Kidney epithelial cell (primary cell): ENCODE measurements at places on chromosomes 5 and 9. TPM values are rescaled to one million over a fixed set of nuclear protein-coding genes. Genes with fewer than 3 reads are reported as not detected.
A peak's percentile ranks its signal among the peaks of the same experiment; 100 is the strongest.

Gene FOXD4
- total RNA-seq: 0.13 and 0.34 TPM in 2 replicates

DNA sequence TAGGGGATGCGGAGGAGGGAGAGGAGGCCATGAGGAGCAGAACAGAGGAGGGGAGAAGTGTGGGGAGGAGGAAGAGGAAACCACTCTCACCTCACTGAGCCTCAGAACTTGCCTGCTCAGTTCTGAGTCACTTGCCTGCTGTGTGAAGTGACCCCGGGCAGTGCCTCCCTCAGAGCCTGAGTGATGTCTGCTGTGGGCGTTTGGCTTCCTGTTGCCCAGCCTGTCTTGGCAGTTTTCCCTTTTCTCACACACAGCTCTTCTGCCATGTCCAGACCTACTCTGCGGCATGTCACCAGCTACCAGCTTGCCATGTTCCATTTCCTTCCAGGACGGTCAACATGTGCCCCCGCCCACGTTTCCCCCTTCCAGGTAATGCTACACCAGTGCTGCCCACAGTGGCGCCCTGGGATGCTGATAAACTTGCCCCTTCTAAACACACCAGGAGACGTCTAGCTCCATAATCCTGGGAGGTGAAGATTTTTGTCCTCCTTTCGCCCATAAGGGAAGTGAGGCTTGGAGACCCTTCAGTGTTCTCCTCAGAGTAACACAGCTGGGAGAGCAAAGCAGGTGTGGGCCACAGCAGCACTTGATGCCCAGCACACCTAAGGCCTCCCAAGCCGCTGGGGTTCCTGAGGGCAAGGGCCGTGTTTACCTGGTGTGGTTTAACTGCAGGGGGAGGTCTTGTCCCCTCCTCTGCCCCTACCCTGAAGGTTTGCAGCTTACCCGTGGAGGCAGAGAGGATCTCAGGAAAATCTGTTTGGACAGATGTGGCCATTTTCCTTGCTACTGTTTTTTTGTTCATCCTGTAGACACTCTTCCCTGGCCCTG is 63.8 kb upstream of the RNF130 start:
- DNase-seq: peak; percentile 52

DNA sequence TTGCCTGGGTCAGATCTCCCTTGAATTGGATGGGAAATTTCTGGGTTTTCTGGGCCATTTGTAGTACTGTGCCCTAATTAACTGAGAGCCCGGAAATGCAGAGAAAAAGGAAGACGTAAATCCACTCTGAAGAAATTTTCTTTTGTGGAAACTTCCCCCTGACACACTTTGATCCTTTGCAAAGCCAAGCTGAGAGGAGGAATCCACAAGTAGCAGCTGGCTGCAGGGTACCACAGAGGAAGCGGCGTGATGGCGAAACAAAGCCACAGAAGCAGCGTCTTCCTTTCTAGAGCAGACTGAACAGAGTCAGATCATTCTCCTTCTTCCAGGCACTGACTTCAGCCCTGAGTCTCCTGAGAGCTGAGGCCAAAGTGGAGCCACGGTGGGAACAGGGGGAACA is 47.1 kb upstream of the ZNF354A start:
- DNase-seq: no peak

GRCh38 chr9:37005517-37006140 is 28.4 kb downstream of the PAX5 start:
- DNase-seq: no peak

DNA sequence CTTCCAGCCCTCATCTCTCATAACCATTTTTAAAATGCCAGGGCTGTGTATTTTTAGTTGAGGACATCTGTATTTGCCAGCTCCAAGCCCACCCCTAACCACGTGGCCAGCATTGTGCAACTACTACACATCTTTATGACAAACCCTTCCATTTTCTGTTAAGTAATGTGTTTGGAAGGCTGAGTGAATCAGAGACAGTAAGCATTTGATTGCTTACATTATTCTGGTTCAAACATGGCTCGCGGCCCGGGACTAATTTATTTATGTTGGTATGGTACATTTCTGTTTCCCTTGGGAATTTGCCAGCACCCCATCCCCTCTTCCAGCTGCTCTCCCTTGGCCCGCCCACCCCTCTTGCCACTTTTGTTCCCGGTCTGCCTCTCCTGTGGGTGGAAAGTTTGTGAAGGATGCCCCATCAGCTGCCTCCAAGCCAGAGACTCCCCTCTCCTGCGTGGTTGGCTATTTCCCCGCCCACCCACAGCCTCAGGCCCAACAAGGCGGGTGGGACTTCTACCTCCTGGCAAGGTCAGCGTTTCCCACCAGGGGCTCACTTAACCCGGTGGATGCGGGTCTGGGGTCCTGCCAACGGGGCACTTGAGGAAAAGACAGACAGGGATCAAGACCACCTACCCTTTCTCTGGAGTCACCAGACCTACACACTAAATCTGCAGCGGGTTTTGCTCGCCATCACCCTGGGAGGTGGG is 162.2 kb downstream of the HSD17B3 start:
- no peak for DNase-seq
